ENCODE measurements at places on chromosomes 2 and 18.
A peak's percentile ranks its signal among the peaks of the same experiment; 100 is the strongest.

DNA sequence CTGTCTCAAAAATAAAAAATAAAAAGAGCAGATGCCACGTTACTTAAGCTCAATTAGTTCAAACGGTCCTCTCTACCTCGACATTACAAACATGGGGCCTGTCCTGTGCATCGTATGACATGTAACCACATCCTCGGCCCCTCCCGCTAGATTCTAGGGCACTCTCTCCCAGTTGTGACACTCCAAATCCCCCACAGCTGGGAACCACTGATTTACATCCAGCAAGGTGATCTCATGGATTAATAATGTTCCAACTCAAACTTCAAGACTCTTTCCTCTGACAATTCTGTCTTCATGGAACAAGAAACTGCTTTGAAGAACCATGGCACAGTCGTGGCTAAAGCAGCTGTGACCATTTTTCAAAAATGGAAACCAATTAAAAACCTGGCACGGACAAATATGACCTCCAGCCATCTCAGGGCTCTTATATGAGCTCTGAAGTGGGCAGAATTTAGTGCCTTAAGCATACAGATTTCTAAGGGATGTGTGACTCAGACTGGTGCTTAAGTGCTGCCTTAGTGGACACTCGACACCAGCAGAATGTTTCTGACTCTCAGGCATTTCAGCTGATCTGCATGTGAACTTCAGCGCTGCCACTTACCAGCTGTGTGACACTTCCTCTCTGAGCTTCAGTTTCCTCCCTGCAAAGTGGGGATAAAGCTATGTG, 31.7 kb upstream of the ASAP2 start:
- no peak for DNase-seq

- DNase-seq: no peak
Measured at GRCh38 chr2:128300151-128301020, 18.3 kb downstream of the HS6ST1 start.

DNA sequence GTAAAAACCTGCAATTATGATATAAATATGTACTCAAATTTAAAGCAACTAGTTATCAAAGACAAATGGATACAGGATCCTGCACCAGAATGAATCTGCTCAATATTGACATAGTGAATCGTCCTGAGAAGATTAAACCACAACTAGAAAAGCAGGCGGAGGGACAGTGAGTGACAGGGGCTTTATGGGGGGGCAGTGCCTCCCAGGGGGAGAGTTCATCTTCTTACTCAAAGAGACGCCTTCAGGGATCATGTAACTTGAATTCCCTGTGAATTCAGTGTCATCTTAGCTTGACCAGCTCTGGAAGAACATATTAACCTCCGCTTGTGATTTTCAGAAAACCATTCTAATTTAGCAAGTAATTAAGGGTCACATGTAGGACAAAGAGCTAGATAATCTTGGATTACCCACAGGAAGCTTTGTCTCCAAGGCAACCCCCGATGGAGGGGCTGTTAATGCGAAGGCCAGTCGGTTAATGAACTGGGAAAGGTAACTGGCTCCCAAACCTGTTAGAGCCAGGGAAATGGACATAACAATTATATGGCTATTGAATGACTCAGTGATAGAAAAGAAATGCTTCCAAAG, 17.4 kb upstream of the LMAN1 start:
- peak; percentile 74 for DNase-seq

DNA sequence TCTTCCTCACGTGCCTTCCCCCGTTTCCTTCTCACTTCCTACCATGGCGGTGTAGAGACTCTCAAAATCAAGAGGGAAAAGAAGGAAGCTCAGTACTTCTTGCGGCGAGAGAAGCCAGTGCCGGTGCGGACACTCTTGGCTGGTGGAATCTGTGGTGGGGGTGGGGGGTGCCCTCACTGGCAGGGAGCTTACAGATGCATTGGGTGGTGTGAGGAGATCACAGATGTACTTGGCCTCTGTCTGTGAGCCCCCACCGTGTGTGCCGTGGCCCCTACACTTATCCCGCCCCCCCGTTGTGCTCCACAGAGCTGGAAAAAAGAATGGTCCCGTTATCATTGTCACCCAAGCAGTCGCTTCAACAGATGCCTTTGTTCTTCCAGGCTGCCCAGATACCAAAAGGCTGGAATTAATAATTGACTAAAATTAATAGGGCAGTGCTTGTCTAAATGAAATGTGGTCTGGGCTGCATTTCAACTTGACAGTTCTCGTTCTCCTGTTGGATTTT, 79.8 kb downstream of the VAPA start:
- DNase-seq: peak; percentile 46

DNA sequence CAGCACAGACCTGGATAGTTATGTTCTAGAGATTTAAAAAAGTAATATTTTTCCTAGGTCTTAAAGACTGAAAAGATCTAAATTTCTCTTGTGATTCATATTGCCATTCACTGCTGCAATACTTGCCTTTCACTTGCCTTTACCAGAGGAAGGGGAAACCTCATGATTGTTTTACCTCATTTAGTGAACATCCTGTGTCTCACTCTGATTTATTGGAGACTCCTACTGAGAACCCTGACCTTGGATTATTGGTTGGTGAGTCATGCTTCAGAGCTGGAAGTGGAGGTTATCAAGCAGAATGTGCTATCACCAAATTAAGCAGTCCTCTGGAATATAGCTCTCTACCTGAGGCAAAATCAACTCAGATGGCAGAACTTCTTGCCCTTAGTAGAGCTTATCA, 500.5 kb downstream of the TSN start:
- DNase-seq: no peak

- no peak for DNase-seq
Measured at GRCh38 chr2:137221797-137222492, 456.6 kb downstream of the THSD7B start.

- DNase-seq: no peak
Measured at GRCh38 chr2:208315081-208315788, 49.2 kb downstream of the PIKFYVE start.

GRCh38 chr2:73944714-73945113, 18.0 kb downstream of the DGUOK start:
- no peak for DNase-seq

GRCh38 chr2:232417489-232417888, 10.8 kb downstream of the ALPG start:
- no peak for DNase-seq

- no peak for DNase-seq
Measured at GRCh38 chr2:207515671-207516070, 14.1 kb upstream of the CREB1 start.

DNA sequence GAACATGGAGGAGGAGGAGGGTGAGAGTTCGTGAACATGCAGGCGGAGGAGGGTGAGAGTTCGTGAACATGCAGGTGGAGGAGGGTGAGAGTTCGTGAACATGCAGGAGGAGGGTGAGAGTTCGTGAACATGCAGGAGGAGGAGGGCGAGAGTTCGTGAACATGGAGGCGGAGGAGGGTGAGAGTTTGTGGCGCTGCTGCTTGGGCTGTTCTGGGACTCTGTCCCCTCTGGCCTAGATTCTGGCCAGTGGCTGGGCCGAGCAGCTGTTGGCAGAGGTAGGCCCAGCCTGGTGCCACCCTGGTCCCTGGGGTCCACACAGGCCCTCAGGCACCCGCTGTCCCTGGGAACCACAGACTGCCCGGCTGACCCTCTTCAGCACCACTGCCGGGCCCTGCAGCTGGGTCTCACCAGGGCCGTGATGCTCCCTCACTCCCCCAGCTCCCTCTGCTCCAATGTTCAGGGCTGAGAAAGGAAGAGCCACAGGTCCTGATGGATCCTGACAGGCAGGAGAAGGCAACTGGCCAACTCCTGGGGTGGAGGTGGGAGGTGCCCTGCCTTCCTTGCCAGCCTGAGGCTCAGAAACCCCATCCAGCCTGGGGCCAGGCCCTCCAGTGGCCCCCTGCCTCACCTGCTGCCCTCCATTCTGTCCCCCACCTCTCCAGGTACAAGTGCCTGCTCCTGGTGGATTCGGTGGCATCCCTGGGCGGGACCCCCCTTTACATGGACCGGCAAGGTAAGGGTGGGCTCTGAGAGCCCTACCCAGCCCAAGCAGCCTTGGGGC, 3.9 kb downstream of the AGXT start:
- no peak for DNase-seq

- DNase-seq: no peak
Measured at GRCh38 chr2:30223413-30223874, 7.9 kb upstream of the LBH start.

DNA sequence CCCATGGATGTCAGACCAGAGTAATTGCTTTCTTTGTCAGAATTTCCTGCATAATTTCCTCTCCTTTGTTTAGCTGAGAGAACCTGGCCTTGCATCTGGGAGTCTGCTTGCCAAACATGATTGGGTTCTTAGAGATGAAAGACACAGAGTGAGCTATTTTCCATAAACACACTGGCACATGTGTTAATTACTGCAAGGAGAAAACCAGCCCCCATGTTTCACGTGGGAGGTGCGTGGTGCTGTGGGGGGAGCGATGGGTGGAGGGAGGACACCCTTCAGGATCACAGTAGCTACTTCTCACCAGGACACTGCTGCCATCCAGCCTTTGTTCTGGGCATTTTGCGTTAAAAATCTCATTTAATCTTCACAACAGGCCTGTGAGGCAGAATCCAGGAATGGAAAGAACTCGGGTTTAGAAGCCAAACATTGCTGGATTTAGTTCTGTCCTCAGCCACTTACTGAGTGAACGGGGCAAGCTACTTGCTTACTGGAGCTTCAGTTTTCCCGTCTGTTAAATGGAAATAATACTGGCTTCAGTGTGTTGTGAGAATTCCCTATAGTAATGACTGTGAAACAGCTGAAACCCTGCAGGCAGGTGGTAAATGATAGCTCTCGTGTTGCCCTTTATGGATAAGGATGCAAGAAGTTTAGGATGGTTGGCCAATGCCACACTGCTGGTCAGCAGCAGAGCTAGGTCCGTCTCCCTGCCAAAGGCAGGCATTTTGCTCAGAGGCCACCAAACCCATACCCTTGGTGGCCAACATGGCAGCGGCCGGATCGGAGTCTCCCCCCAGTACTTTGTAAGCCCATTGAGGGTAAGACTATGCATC, 100.1 kb upstream of the ASAP2 start:
- no peak for DNase-seq

DNA sequence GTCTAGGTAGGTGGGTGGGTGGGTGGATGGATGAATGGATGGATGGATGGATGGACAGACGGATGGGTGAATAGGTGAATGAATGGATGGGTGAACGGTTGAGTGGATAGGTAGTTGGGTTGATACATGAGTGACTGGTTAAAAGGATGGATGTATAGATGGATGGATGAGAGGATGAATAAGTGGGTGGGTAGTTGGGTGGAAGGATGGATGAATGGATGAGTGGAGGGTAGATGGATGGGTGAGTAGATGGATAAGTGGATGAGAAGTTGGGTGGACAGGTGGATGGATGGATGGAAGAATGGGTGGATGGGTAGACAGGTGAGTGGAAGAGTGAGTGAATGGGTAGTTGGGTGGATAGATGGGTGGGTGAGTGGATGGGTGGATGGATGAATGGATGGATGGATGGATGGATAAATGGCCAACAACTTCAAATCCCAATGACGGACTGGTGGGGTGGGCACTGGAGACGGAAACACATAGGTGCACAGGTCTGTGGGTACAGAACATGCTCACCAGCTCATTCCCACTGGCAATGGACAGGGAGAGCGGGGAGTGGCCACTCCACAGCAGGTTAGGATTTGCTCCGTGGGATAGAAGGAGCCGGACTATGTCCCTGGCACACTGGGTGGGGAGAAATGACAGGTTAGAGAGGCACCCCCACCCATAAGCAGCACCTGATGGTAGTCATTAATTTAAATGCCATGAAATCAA, 48.8 kb downstream of the ANKMY1 start:
- DNase-seq: no peak
